ENCODE measurements at places on chromosomes 4 and X.

DNA sequence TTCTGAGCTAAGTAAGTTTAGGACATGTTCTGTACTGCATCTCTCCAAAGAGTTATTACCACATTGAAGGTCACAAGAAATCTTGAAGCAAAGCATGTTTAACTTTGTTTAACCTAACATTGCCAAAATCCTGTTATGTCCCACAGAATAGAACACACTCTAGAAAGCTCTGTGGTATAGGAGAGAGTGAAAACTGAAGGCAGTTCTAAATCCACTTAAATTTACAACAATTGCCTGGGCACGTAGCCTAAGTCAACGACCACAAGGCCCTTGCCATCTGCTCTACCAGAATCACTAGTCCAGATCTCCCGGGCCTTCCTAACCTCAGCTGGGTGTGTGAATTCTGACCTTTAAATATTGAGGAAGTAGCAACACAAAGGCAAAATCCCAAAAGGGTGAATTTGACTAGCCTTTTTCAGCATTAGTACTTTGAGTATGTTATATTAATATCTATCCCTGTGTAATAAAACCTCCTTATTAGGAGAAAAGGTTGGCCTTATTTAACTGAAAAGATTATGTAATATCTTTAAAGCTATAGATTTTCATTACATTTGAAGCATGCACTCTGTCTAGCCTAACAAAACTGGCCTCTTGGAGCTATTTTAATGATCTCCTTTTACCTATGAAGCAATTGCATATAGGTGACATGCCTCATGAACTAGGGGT, 4.5 kb upstream of the MAML3 start:
- no peak for DNase-seq

- no peak for DNase-seq
Measured at GRCh38 chrX:45852884-45853283, 652.2 kb upstream of the DIPK2B start.

DNA sequence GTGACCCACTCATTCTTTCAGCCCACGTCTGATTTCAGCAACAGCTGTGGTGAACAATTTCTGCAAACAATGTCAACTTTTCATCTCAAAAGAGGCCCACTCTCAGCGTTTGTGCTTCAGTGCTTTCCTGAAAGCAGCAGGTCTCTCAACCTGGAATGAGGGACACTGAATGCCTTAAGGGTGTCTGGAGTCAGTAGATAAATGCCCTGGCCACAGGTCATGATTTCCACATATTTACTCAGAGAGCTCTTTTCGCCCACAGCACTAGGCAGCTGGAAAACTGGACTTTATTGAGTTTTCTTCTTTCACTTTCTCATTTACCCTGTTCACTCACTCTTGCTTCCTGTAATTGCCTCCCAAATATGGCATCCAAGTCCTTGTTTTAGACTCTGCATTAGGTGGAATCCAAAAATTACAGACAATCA, 52.8 kb downstream of the NPFFR2 start:
- DNase-seq: no peak

DNA sequence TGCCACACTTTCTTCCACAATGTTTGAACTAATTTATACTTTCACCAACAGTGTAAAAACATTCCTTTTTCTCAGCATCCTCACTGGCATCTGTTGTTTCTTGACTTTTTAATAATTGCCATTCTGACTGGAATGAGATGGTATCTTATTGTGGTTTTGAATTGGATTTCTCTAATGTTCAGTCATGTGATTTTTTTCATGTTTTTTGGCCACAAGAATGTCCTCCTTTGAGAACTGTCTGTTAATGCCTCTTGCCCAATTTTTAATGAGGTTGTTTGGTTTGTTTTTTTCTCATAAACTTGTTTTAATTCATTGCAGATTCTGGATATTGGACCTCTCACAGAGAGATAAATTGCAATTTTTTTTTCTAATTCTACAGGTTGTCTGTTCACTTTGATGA, 1195.2 kb downstream of the TECRL start:
- DNase-seq: no peak

GRCh38 chrX:39439906-39440798, 638.9 kb downstream of the MID1IP1 start:
- DNase-seq: no peak

GRCh38 chr4:153927451-153927850, 138.6 kb upstream of the SFRP2 start:
- no peak for DNase-seq

DNA sequence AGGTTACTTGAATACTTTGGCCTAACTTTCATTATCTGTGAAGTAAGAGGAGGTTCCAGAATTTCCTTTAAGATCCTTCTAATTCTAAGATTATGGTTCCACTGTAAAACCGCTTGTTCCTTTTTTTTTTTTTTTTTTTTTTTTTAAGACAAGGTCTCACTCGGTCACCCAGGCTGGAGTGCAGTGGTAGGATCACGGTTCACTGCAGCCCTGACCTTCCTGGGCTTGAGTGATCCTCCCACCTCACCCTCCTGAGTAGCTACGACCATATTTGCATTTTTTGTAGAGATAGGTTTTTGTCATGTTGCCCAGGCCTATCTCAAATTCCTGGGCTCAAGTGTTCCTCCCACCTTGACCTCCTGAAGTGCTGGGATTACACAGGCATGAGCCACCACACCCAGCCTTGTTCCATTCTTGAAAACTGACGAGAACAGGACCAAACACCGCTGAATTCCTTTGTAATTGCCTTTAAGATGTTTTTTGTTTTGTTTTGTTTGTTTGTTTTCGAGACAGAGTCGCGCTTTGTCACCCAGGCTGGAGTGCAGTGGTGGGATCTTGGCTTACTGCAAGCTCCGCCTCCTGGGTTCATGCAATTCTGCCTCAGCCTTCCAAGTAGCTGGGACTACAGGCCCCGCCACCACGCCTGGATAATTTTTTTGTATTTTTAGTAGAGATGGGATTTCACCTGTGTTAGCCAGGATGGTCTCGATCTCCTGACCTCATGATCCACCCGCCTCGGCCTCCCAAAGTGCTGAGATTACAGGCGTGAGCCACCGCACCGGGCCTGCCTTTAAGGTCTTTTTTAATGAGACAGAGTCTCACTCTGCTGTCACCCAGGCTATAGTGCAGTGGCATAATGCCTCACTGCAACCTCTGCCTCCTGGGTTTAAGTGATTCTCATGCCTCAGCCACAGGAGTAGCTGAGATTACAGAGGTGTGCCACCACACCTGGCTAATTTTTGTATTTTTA, 6.8 kb downstream of the PDS5A start:
- no peak for DNase-seq

DNA sequence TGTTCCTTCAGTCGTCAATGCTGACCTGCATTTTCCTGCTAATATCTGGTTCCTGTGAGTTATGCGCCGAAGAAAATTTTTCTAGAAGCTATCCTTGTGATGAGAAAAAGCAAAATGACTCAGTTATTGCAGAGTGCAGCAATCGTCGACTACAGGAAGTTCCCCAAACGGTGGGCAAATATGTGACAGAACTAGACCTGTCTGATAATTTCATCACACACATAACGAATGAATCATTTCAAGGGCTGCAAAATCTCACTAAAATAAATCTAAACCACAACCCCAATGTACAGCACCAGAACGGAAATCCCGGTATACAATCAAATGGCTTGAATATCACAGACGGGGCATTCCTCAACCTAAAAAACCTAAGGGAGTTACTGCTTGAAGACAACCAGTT, 12.6 kb downstream of the TLR8 start:
- no peak for DNase-seq

DNA sequence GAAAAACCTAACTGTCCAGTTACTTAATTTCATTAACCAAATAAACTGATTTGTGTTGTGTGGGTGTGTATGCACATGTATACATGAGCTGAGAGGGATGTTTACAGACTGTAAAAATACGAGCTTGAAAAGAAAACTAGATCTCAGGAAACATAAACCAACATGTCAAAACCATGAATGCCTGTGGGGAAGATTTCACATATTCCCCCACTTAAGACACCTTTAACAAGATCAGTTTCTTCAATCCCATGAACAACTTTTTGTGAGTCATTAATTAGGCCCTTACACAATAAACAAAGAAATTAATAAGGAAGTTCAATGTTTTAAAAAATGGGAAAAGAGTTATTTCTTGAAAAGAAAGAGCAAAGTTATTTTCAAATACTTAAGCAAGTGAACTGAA, 170.8 kb downstream of the ZNF674 start:
- no peak for DNase-seq

- DNase-seq: no peak
Measured at GRCh38 chrX:120486786-120487185, 17.7 kb upstream of the LAMP2 start.

DNA sequence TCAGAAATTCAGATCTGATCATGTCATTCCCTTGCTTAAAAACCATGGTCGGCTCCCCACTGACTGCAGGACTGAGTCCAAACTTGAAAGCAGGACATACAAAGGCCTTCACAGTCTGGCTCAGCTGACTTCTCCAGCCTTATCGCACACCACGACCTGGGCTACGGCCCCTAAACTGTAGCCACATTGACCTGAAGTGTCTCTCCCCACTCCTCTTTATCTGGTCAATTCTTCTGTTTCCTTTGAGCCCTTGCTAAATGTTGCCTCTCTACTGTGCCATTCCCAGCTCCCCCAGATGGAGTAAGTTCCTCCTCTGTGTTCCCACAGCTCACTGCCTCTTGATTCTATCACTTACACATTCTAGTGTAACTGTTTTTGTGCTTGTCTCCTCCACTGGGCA, 60.5 kb upstream of the CITED1 start:
- DNase-seq: no peak

DNA sequence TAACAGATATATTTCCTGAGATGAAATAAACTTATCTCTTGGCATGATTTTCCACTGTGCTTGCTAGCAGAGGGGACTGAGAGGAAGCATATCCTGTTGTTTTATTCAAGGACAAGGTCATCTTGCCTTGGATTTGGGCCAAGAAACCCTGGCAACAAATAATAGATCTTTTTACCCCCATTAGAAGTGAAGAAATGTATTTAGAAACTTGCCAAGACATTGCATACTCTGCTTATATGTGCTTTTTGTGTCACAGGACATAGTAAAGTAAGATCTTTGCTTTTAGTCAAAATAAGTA, 170.2 kb downstream of the RAPGEF2 start:
- DNase-seq: no peak

DNA sequence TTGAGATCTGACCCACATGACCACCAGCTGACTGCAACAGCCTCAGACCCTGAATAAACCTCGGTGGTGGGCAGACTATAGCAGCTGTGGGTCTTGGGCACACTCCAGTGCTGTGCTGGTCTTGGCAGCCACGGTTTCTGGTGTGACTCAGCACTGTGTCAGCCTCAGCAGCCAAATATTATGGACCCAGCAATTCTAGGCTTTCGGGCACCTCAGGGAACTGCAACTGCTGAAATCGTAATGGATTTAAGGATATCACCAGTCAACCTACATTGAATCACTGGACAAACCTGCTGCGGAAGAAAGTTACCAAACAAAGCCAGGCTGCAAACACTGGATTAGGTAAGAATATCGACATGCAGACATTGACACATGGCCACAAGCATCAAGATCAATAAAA, 10.5 kb upstream of the UBE2NL start:
- DNase-seq: no peak

GRCh38 chr4:80017125-80017854, 55.7 kb downstream of the ANTXR2 start:
- DNase-seq: no peak

DNA sequence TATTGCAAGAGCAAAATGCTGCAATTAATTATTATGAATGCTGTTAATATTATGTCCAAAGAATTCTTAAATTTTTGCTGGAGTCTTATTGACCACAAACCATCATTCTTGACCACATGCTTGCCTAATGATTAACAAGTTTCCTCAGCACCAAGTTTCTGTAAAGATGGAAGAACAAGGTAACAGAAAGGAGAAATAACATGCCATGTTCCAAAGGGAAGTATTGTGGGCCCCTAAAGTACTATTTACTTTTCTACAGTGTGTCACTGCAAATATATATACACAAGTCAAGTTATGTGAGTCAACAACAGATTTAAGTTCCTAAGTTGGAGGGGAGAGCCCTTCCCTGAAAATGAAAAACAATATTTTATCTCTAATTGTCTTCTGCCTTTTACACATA, 20.6 kb downstream of the FAM47E start:
- DNase-seq: no peak

DNA sequence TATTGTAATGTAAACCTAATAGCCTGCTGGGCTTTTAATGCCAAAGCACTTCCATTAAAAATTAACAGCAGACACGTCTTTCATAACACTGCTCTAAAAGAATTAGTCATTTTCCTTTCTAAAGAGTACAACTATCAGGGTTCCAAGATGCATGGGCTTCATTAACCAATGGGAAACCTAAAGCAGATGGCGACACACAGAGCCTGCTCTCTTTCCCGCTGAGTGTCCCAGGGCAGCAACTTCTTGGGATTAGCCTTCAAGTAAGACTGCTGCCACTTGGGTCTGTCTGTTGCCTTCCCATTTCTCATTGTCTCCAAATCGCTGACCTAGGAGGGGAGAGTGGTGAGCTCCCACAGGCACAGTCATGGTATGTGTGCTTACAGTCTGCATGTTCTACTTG, 14.0 kb upstream of the PHKA2 start:
- no peak for DNase-seq

GRCh38 chr4:139501117-139501516, 47.2 kb downstream of the RAB33B start:
- DNase-seq: no peak

- no peak for DNase-seq
Measured at GRCh38 chrX:82692991-82693390, 815.1 kb upstream of the POU3F4 start.

DNA sequence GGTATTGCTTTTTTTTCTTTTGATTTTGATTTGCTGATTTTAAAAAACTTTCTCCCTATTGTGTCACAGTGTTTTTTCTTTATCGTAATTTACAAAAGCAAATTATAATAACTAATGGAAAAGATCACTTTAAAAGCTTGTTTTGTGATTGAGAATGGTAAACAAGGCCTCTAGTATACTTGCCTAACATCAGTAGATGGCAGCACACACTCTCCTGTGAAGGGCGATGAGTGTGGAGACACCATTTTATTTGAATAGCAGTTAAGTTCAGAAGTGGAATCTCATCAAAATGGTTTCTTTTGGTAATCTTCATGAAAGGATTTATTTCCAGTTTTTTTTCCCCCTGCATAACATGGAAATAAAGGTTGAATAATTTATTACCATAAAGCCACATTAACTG, 72.3 kb downstream of the PAK3 start:
- DNase-seq: peak; percentile 24

GRCh38 chrX:17860811-17861488, at the start of gene RAI2:
Gene RAI2 (minus strand): TSS chrX:17861298. CDS start chrX:17802010, 59,288 bp downstream.
- peak; percentile 40 for DNase-seq

- DNase-seq: no peak
Measured at GRCh38 chr4:137980641-137981040, 261.5 kb downstream of the SLC7A11 start.

DNA sequence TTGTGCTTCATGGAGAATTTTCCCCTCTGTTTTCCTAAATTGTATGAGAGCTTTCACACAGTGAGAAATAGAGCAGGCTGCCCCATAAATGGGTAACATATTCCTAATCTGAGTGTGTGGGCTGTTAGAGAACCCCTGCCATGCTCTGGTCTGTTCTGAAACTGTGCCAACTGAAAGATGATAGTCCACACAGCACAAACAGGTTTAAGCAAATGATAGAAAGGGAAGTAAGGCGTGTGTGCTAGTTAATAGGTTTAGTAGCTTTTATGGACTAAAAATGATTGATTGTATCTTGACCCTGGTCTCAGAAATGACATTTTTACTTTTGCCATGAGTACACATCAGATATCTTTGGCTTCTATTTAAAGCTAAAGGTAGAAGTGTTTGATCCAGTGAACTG, 106.2 kb downstream of the PRRG1 start:
- no peak for DNase-seq

- DNase-seq: no peak
Measured at GRCh38 chrX:151825007-151825406, 87.7 kb upstream of the MAGEA4 start.

GRCh38 chr4:61501812-61502211, 301.7 kb downstream of the ADGRL3 start:
- DNase-seq: no peak

GRCh38 chr4:108601106-108601505, 19.3 kb upstream of the RPL34 start:
- no peak for DNase-seq

All from HEK293T (cell line).